Caco-2 (cell line): ENCODE measurements at places on chromosomes 5 and 9. TPM values are rescaled to one million over a fixed set of nuclear protein-coding genes. Genes with fewer than 3 reads are reported as not detected.

The IDNK gene
- 4.3 and 5.1 TPM in 2 replicates for total RNA-seq

The SLC25A48 gene
- total RNA-seq, result 1.6 and 3.2 TPM in 2 replicates

The TMEM174 gene
- total RNA-seq, result not detected in 2 replicates

The LURAP1L gene
- 0.58 TPM in 1 of 2 replicates, not detected in the other for total RNA-seq

The QSOX2 gene
- 26.9 and 29.6 TPM in 2 replicates for total RNA-seq

The ATG10 gene
- 5.4 and 5.8 TPM in 2 replicates for total RNA-seq

DNA sequence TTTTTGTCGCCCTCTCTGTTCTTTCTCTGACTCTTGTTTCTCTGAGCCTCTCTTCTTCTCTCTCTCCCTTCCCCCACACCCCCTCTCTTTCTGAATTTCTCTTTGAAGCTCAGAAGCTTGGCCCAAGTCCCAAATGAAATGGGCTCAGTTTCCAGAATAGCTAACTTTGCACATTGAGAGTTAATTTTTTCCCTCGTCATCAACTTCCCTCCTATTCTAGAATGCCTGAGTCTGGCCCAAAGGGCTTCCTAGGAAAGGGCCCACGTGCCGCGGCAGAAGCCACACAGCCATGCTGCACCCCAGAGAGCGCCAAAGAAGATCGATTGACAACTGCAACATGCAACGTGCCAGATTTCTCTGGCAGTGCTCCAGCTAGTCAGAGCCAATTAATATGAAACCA is 588.8 kb upstream of the KLF4 start:
- no peaks in the 10 kb centered on the region for H3K36me3 ChIP-seq
- H3K27ac ChIP-seq, result no peak overlapping the region
- H3K27me3 ChIP-seq, result no peaks in the 10 kb centered on the region

DNA sequence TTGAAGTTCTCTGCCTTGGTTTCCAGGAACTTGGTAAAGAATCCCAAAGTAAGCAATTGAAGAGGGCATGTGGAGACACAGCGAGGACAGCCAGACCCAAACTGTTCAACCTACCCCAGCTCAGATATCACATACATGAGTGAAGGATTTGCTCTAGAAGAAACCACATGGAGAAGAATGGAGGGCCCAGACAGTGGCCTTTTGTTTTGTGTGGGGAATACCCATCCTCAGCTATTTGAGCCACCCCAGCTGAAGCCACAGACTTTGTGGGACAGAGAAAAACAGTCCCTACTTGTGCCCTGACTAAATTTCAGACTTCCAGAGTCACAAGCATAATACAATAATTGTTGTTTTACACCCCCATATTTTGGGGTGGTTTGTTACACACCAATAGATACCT is 387.1 kb downstream of the ZSWIM6 start:
- H3K27ac ChIP-seq, result no peak overlapping the region
- H3K27me3 ChIP-seq, result no peaks in the 10 kb centered on the region
- no peak overlapping the region for H3K4me3 ChIP-seq

GRCh38 chr9:132168851-132169250 is 7.0 kb downstream of the NTNG2 start:
- no peaks in the 10 kb centered on the region for H3K4me1 ChIP-seq
- no peaks in the 10 kb centered on the region for H3K36me3 ChIP-seq
- no peaks in the 10 kb centered on the region for H3K27me3 ChIP-seq
- no peak for DNase-seq
- H3K4me3 ChIP-seq, result no peak overlapping the region
- H3K27ac ChIP-seq, result no peak overlapping the region

DNA sequence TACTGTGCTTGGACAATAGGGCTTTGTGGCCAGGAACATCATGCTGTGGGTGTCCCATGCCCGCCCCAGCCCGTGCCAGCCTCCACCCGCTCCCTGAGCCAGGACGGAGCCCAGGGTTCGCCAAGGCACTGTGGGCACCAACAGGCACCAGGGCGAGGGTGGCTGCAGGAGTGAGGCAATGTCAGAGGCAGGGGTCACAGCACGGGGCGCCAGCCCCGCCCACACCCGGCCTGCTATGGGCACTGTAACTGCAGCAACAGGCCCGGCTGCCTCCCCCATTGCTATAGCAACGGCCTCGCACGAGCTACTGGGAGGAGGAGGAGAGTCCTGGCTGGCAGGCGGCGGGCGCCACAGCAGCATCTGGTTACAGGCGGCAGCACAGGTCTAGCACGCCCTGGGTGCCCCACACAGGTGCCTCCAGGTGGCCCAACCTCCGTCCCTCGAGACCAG is 2.5 kb downstream of the ABCA2 start:
- no peak overlapping the region for H3K27ac ChIP-seq
- H3K36me3 ChIP-seq, result peaks cover 1% of the 10 kb centered on the region
- no peaks in the 10 kb centered on the region for H3K27me3 ChIP-seq
- H3K4me3 ChIP-seq, result no peak overlapping the region
- H3K4me1 ChIP-seq, result peaks cover 20% of the 10 kb centered on the region
- DNase-seq, result no peak

- no peaks in the 10 kb centered on the region for H3K36me3 ChIP-seq
- no peak overlapping the region for H3K27ac ChIP-seq
- no peaks in the 10 kb centered on the region for H3K27me3 ChIP-seq
- H3K4me1 ChIP-seq, result no peaks in the 10 kb centered on the region
- H3K4me3 ChIP-seq, result no peak overlapping the region
Measured at GRCh38 chr5:25453500-25453899, 808.7 kb upstream of the CDH10 start.

DNA sequence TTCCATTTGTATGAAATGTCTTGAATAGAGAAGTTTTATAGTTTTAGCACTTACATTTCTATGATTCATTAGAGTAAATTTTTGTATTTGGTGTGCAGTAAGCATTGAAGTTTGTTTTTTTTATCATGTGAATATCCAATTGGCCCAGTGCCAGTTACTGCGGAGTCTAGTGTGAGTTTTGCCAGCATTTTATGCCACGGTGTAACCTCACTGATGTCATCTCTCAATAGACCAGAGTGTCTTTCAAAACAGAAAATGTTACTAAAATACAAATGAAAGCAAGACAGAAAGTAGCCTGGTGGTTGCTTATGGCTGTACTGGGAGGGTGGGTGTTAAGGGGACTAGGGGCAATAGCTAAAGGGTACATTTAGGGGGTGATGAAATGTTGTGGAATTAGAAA is 62.8 kb downstream of the IPPK start:
- DNase-seq, result no peak
- no peaks in the 10 kb centered on the region for H3K4me1 ChIP-seq
- no peak overlapping the region for H3K4me3 ChIP-seq
- H3K27me3 ChIP-seq, result no peaks in the 10 kb centered on the region
- no peak overlapping the region for H3K27ac ChIP-seq

- no peaks in the 10 kb centered on the region for H3K27me3 ChIP-seq
- no peak for DNase-seq
- H3K27ac ChIP-seq, result no peak overlapping the region
- H3K36me3 ChIP-seq, result no peaks in the 10 kb centered on the region
Measured at GRCh38 chr9:95171001-95171400, 146.5 kb downstream of the FANCC start.

GRCh38 chr5:44679214-44679613 is 129.5 kb upstream of the MRPS30 start:
- DNase-seq, result no peak
- H3K4me3 ChIP-seq, result no peak overlapping the region
- H3K36me3 ChIP-seq, result no peaks in the 10 kb centered on the region

GRCh38 chr9:92965061-92965758 is 17.9 kb downstream of the FGD3 start:
- peak overlapping the region; percentile 32 for H3K27ac ChIP-seq
- H3K36me3 ChIP-seq, result no peaks in the 10 kb centered on the region
- no peaks in the 10 kb centered on the region for H3K27me3 ChIP-seq
- H3K4me3 ChIP-seq, result peak overlapping the region; percentile 49

DNA sequence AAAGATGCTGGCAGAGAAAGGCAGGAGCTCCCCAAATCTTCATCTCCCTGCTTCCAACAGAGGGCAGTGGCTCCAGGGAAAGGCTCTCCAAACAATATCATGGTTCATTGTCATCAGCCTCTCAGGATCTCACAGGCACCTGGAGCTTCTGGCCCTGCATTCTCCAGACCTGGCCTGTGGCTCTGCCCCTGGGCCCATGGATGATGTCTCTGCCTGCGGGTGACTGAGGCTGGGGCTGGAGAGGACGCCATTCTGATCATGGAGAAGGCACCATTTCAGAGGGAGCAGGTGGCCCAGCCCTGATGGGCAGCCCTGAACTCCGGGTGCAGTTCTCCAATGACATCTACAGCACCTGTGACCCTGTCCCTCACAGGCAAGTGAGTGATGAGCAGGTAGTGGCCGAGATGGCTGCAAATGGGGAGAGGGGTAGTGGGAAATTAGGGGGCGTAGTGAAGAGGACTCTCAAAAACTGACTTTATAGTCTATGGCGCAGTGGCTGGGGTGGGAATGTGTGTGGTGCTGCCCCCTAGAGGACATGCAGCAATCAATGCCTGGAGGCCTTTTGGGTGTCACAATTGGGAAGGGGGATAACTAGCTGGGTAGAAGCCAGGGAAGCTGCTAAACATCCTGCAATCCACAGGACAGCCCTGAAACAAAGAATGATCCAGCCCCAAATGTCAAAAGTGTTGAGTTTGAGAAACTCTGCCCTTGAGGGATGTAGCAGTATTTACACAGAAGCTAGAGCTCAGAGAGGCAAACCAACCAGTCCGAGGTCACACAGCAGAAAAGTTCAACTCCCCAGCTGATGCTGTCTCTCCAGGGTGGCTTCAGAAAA is 3.2 kb downstream of the SH3PXD2B start:
- no peaks in the 10 kb centered on the region for H3K27me3 ChIP-seq
- H3K36me3 ChIP-seq, result no peaks in the 10 kb centered on the region
- DNase-seq, result peak; percentile 58
- peak overlapping the region; percentile 51 for H3K27ac ChIP-seq
- 0 out of 2 replicates have a peak, but pooled peaks cover 4% of the 10 kb centered on the region for H3K4me1 ChIP-seq

DNA sequence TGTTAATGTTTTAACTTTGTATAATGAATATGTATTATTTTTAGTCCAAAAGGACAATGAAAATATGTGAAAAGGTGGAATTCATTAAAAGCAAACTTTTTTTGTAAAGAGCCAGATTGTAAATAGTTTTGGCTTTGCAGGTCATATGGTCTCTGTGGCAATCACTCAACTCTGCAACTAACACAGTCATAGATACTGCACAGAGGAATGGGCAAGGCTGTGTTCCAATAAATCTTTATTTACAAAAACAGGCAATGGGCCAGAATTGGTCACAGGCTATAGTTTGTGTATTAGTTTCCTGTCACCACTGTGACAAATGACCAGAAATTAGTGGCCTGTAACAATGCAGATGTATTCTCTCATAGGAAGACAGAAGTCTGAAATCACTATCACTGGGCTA is 125.4 kb upstream of the PTCH1 start:
- H3K4me1 ChIP-seq, result no peaks in the 10 kb centered on the region
- no peak overlapping the region for H3K4me3 ChIP-seq
- no peak overlapping the region for H3K27ac ChIP-seq
- no peaks in the 10 kb centered on the region for H3K27me3 ChIP-seq

- H3K4me3 ChIP-seq, result no peak overlapping the region
- no peak overlapping the region for H3K27ac ChIP-seq
- no peak for DNase-seq
- no peaks in the 10 kb centered on the region for H3K4me1 ChIP-seq
Measured at GRCh38 chr5:159912033-159912800, 4.1 kb upstream of the ADRA1B start.

GRCh38 chr5:127942246-127943060 is 141.1 kb upstream of the SLC12A2 start:
- H3K27ac ChIP-seq, result peak overlapping the region; percentile 9
- no peak overlapping the region for H3K4me3 ChIP-seq
- no peak for DNase-seq
- no peaks in the 10 kb centered on the region for H3K36me3 ChIP-seq
- peaks cover 9% of the 10 kb centered on the region; the same call in 1 of the 2 replicates for H3K4me1 ChIP-seq

DNA sequence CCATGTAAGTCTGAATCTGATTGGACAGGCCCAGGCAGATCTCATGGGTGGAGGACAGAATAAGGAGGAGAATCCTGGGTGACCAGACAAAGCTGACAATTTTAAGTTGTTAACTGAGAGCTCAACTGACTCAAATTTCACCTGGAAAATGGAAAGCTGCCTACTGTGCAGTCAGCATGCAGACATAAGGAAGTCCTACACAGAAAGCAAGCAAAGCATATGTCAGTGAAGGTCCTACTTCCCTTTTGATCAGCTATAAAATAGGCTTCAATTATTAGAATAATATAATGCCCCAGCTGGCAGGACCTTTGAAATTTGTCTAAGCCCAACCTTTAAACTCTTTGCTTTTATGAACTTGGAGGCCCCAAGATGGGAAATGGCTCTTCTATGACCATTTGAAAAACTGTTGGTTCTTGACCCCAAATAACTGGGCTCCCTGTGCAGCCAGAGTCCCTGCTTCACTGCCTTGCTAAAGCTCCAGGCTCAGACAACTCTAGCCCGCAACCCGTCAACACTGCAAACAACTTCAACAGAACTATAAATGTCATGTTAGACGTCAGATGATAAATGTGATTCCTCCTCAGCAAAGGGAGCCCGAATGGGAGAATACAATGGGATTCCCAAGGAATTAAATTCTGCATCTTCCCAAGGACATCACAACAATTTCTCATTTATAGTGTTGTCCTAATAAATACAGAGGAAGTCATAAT is 118.9 kb upstream of the ADRA1B start:
- H3K27me3 ChIP-seq, result no peaks in the 10 kb centered on the region; the same call in none of the 2 replicates
- no peaks in the 10 kb centered on the region for H3K4me1 ChIP-seq
- no peaks in the 10 kb centered on the region for H3K36me3 ChIP-seq

DNA sequence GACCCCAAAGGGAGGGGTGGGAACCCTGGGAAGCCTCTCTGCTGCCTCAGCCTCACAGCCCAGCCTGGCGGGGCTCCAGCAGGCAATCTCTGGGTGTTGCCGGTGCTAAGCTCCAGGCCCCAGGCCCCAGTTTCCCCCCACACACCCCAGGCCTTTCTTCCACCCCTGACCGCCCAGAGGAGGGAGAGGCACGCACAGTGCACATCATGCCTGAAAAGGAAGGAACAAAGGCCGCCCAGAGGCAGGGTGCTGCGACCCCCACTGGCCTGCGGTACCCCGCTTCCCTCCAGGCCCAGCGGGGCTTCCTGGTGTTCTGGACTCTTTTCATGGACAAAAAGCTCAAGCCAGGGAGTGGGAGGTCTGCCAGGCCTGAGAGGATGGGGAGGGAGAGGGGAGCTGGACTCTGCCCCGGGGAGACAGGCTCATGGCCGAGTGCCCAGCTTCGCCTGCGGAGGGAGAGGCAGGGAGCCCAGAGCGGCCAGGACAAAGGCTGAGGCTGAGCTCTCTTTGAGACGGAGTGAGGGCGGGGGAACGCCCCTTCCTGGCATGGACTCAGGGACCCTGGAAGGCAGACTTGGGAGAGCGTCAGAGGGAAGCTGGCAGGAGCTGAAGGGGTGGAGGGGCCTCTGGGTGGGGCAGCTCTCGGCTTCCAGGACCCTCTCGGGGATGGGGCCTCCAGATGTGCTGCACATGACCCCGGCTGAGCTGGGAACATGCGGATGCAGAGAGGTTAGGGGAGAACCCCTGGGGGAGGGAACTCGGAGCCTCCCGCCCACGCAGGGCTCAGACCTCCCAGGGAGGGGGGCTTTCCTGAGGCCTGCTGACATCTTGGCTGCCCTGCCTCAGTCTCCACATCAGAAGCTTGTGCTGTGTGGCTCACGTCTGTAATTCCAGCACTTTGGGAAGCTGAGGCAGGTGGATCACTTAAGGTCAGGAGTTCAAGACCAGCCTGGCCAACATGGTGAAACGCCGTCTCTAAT is 1.8 kb upstream of the ENTPD2 start:
- no peaks in the 10 kb centered on the region for H3K27me3 ChIP-seq
- peaks cover 18% of the 10 kb centered on the region for H3K4me1 ChIP-seq
- no peak overlapping the region for H3K4me3 ChIP-seq
- no peak for DNase-seq
- no peak overlapping the region for H3K27ac ChIP-seq
